ENCODE measurements at places on chromosomes 5 and 9.

DNA sequence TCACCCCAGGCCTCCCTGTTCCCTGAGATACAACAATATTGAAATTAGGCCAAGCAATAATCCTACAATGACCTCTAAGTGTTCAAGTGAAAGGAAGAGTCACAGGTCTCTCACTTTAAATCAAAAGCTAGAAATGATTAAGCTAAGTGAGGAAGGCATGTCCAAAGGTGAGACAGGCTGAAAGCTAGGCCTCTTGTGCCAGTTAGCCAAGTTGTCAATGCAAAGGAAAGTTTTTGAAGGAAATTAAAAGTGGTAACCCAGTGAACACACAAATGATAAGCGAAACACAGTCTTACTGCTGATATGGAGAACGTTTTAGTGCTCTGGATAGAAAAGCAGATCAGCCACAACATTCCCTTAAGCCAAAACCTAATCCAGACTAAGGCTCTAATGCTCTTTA is 39.8 kb downstream of the PTAR1 start:
- DNase-seq = no peak

- no peak for DNase-seq
Observed at GRCh38 chr5:167783145-167783817, 508.2 kb upstream of the WWC1 start.

- DNase-seq = no peak
Observed at GRCh38 chr5:170633235-170634081, 129.6 kb downstream of the KCNIP1 start.

DNA sequence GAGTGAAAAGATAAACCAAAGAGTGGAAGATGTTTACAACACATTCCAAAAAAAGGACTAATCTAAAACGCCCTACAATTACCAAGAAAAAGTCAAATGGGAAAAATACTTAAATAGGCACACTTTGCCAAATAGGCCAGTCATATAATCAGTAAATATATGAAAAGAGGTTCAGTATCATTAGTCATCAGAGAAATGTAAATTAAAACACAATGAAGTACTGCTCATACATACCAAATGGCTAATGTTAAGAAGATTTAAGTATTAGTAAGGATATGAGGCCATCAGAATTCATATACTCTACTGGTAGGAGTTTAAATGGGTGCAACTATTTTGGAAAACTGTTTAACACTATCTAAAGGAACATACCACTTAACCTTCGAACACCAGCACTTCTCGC is 47.6 kb downstream of the ZDHHC21 start:
- DNase-seq = no peak

- no peak for DNase-seq
Observed at GRCh38 chr5:163407034-163407655, 30.2 kb upstream of the CCNG1 start.

DNA sequence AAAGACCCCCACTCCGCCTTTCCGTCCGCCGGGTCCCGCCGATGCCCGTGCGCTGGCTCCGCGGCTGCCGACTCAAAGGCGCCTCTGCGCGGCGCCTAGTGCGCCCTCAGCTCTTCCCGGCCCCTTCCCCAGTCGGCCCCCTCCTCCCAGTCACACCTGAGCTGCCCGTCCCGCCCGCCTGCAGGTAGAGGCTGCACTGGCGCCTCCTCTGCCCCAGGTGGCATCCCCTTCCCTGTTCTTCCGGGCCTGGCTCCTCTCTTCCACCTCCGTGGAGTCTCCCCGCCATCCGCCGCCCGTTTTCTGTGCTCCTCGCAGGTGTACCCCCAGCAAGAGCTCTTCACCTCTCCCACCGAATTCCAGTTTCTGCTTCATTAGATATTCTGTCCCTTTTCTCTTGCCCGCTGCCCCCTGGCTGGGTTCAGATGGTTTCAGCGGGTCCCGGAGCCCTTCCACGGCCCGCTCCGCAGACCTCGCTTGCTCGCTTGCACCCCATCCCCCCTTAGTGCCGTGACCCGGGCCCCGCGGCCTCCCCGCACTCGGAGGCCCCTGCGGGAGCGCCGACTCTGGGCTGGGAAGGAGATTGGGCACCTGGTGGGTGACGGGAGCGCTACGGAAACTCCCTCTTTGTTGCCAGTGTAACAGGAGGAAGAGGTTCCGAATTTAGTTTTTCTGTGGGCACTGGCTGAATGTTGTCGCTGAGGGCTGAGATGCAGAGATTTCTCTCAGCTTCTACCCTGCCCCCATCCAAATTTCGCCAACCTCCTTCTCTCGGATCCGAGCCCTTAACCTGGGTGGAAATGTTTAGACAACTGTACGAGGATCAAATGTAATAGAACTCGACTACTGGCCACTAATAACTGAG is 809 bp downstream of the SLC44A1 start:
- no peak for DNase-seq

- DNase-seq = no peak
Observed at GRCh38 chr5:89849830-89850512, 559.6 kb downstream of the CETN3 start.

- DNase-seq = no peak
Observed at GRCh38 chr5:36414869-36415282, 113.2 kb upstream of the RANBP3L start.

GRCh38 chr9:131012023-131012334 is 3.0 kb downstream of the LAMC3 start:
- DNase-seq = no peak

DNA sequence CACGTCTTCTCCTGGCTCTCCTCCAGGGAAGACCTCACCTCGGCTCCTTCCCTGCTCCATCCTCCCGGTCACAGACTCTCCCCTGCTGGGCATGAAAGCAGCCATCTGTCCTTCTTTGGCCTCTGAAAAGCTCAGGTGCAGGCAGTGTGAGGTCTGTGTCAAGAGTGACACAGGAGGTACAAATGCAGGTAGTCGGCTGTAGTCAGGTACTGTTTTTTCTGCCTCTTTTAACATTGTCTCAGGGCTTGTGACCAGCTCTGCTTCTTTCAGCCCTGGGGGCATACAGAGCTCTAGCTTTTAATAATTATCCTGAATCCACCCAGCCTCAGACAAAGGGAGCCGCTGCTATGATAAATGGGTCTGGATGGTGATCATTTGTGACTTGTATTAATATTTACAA is 46.4 kb downstream of the C5orf15 start:
- DNase-seq = no peak

- no peak for DNase-seq
Observed at GRCh38 chr5:137280656-137281055, 218.5 kb downstream of the SPOCK1 start.

- DNase-seq = no peak
Observed at GRCh38 chr5:160020964-160021363, 12.0 kb downstream of the TTC1 start.

DNA sequence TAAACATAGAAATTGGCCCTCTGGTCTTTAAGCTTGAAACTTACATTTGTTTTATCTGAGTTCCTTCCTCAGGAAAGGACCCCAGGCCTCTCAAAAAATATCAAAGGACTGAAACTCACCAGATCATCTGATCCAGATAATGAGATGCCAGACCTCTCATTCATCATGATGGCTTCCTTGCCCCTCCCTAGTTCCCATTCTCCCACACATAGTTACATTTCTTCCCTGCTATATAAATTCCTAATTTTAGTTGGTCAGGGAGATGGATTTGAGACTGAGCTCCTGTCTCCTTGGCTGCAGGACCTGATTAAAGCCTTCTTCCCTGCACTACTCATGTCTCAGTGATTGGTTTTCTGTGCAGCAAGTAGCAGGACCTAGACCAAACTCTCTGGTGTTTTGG is 119.4 kb upstream of the SPIN1 start:
- no peak for DNase-seq

DNA sequence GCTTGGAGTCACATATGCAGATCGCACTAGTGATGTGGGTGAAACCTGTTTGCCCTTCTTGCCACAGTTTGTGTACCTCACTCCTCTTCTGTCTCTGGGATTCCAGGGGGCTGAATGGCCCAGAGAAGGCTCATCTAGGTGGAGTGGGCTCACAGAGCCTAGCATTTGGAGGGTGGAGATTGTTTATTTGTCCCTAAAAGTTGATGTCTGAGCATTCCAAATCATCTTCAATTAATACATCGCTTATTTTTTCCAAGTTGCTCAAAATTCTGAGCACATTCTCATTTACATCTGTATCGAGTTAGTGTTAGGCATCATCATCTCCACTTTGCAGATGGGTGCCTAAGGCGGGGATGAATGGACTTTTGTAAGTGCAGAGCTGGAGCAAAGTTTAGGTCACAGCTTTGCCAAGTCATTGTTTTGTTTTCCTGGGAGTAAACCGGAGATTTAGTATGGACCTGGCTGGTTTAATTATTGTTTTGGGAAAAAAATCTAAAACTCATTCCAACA is 2.0 kb downstream of the ABL1 start:
- DNase-seq = no peak

DNA sequence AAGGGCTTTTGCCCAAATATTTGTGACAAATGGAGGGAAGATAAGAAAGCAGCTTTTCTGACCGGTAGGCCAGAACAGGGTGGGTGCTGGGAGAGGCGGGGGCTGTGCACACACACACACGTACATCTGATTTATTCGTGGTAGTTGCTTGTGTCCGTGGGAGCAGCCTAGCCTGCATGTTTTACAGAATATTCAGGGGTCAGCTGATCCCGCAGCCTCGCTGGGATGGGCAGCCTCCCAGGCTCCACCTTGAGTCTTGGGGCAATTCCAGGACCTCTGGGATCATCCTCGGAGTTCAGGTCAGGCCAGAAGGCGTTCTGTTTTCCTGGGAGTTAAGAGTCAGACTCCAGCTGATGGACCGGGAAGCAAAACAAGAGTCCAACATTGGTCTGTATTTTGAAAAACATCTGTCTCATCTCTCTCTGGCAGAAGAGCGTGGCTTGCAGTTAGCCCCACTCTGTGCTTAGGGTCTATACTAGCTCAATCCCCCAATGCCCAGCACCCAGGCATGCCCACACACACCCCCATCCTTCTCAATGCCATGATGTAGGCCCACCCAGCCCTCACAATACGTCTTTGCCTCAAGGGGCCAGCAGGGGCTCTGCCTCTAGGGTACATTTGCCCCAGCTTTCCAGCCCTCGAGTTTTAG is 210.6 kb downstream of the GOLPH3 start:
- DNase-seq = no peak
